Right ventricle myocardium inferior (tissue), 1 donor: ENCODE measurements at places on chromosomes 3 and 15. TPM values are rescaled to one million over a fixed set of nuclear protein-coding genes. Genes with fewer than 3 reads are reported as not detected.

GRCh38 chr15:33150431-33150941 lies 44.0 kb downstream of the FMN1 start:
- DNase-seq: no peak

- DNase-seq: no peak
These were observed 887.0 kb downstream of the ROBO1 start for GRCh38 chr3:78880603-78881461.

DNA sequence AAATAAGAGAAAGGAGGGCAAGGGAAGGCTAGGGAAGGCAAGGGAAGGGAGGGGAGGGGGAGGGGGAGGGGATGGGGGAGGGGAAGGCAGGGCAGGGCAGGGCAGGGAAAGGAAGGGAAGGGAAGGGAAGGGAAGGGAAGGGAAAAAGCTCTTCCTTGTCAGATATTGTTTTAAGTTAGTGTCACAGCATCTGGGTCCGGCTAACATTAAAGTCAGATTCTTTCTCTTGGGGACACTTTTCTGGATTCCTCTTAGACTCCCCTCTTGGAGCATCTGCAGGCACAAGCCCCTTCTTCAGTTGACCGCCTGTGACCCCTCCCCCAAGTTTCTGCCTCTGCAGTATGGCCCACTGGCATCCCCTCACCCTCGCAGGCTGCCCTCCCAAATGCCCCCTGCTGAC lies 26.0 kb downstream of the BFSP2 start:
- DNase-seq: no peak

GRCh38 chr3:161093895-161094294 lies 11.3 kb downstream of the B3GALNT1 start:
- DNase-seq: no peak

DNA sequence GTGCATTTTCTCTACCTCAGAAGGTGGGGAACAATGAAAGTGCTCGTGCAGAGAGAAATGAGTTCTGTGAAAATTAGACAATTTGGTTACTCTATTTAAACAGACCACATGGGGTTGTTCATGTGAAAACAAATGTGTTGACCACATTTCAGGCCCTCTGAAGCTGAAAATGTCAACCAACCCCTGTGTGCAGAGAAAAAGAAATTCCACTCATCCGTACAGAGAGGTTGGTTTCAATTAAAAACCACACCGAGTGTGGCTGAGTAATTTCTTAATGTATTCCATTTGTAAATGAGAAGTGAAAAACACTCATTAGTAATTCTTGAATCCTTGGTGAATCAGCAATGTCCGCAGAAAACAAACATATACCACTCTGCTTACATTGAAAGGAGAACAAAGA lies 46.9 kb upstream of the SLC7A14 start:
- no peak for DNase-seq

GRCh38 chr15:98017150-98017964 lies 56.9 kb downstream of the ARRDC4 start:
- no peak for DNase-seq

ALDH1A3 gene
- 3.7 TPM for total RNA-seq

KIF9 gene
- total RNA-seq: 7.6 TPM
